ENCODE measurements at places on chromosomes 2 and 18. TPM values are rescaled to one million over a fixed set of nuclear protein-coding genes. Genes with fewer than 3 reads are reported as not detected.

GRCh38 chr2:105858868-105859693, 114.4 kb downstream of the NCK2 start:
- DNase-seq = no peak

The TRMT61B gene
- polyA plus RNA-seq = 15.8 TPM

The BIRC6 gene
- polyA plus RNA-seq = 50.7 TPM

The MEP1B gene
- 0.45 TPM for polyA plus RNA-seq

The PCARE gene
- 0.01 TPM for polyA plus RNA-seq

DNA sequence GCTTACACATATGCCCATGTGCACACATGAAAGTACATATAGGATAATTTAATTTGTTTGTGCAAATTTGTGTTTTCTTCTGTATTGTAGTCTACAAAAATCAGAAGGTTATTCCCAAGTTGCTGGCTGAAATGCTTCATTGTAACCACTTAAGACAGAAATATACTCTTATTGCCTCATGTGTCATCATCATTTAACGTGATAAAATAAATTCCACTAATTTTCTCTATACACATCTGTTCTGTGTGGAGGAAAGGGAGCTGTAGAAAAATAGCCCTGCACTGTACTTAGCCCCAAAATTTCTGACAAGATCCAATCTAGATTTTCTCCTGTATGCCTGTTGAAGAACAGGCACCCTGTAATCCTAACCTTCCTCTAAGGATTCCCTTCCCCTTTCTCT, 20.4 kb upstream of the NR4A2 start:
- DNase-seq = no peak

GRCh38 chr2:147098940-147099339, 745.9 kb upstream of the ACVR2A start:
- no peak for DNase-seq

DNA sequence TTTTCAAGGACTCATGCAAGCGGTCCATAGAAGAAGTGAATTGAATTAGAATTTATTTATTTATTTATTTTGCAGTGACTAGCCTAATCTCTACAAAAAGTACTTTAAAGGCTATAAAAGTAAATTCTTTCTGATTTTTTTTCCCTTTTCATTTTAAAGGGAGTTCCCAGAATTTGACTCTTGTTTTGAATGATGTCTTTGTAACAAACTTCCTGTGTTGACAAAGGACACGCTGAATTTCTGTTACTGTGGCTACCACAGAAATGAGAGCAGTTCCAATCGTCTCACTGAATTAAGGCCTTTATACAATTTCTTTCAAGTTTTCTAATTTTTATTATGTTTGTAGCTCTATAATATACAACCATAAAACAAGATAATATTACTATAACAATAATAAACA, 46.3 kb upstream of the LPIN2 start:
- no peak for DNase-seq

The RPRD1A gene
- polyA plus RNA-seq = 52.2 TPM

- DNase-seq = no peak
These were observed 64.0 kb upstream of the REG3A start for GRCh38 chr2:79223539-79223938.

Measured in large intestine (tissue), 12 donors.